ENCODE measurements at places on chromosomes 13 and 19.

DNA sequence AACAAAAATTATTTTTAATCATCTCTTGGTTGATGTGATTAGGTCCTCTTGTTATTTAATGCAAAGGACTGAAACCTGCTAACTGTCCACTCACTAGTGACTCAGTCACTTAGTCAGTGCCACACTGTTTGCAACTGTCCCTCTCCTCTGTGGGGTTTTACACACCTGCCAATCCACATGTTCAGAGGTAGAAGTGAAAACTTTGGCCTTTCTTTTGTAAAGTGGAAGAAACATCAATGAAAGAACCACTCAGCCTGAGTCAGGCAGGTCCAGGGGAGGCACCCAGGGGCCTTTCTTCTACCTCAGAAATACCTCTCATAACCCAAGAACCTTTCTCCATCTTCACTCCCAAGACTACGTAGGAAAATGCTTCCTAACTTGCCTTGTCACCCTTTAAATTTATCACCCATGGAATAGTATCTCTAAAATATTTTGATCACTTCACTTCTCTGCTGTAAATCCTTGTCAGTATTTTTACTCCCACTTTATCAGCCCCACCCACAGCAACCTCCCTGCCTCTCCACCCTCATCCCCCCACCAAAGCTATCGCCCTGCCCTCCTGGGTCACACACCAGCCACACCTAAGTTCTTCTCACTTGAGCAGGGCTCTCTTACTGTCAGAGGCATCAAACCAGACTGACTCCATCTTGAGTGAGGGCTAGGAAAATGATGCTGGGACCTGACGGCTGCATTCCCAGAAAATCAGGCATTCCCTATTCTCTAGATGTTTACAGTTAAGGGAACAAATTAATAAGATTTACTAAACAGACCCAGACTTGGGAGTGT is 29.6 kb upstream of the EEF1AKMT1 start:
- DNase-seq: no peak

- DNase-seq: no peak
These were observed 1899.4 kb downstream of the PCDH9 start for GRCh38 chr13:65330691-65331090.

DNA sequence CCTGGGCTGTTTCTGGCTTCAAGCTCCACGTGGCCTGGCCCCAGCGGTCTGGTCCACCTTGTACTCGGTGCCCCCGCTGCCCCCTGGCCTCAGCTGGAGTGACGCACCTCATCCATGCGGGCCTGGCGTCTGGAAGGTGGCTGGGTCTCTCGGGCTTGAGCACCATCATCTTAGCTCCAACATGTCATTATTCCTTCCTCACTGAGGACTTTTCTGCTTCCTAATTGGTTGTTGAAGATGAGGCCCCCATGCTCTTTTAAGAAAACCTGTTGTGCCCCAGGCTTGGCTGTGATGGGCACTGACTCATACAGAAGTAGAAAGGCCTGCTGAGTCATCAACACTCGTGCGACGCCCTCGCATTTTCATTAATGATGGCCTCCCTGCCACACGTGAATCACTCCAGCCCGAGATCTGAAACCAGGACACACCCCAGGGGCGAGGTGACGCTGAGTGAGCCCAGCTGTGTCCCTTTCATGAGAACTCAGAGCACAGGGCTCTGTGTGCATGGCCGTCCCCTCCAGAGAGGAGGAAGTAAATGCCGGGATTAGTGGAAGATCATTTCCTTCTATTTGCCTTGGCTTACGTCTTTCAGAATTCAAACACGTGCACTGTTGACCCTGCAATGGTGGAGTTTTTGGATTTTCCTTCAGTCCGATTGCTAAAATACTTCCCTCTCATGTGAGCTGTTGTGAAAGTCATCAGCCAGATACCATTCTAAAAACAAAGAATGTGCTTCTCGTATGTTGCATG is 14.0 kb upstream of the GJA3 start:
- peak; percentile 42 for DNase-seq

GRCh38 chr19:9115307-9115813 is at the start of gene OR7G1:
OR7G1 (minus strand) TSS chr19:9115763; CDS start chr19:9115763, 0 bp downstream.
- DNase-seq: no peak
